ENCODE measurements at places on chromosomes 1 and 21.

GRCh38 chr1:111205714-111206050 is 5.2 kb upstream of the DENND2D start:
- DNase-seq, result no peak

GRCh38 chr1:194281376-194281775 is 1095.0 kb upstream of the B3GALT2 start:
- DNase-seq, result no peak

GRCh38 chr1:106836708-106837107 is 219.8 kb upstream of the PRMT6 start:
- DNase-seq, result no peak

DNA sequence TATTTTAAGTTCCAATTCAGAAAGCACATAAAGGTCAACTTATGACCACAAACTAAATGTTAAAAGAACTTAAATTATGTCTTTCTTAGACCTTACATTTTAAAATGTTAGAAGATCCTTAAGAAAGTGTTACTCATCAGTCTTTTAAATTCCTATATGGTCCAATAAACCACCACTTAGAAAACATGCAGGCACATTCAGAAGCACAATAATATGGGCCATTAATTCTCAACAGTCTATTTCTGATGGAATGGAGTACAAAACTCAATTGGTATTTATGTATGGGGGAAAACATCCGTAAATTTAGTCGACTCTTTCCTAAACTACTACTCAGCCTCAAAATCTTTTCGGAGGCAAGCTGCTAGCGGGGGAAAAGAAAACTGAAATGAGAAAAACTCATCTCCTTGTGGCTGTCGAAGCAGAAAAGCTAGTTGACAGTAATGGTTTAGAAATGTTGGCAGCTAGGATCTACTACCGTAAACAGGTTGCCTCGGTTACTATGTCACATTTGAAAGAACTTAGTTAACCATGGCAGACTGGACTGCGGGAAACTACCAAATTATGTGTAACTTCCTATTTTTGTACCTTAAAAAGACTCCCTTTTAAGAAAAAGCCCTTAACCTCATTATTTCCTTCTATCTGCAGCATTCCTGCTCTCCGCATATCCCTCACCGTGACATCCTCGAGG is 1.0 kb downstream of the TRMT1L start:
- no peak for DNase-seq

- no peak for DNase-seq
Observed at GRCh38 chr1:16007671-16008341, 3.8 kb downstream of the SRARP start.

DNA sequence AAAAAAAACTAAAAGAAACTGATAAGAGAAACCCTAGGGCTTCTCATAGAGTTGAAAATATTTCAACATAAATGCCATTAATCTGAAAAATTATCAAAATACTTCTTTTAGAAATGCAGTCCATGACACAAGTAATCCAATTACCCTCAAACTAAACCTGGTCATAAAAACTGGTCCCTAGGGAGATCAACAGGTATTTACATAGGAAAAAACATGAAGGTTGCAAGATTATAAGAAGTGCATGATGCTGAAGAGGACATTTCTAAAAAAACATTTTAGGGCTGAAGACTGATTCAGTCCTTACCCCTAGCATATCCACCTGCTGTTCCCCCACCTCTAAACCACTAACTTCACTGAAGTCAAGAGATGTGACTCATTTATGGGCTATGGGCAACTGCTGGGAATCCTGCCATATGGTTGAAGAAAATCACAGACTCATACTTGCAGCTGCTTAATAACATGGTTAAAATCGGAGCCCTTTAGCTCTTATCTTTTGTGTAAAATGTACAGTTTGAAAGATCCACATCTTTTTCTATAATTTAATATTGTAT is 131.0 kb upstream of the RUNX1 start:
- no peak for DNase-seq

DNA sequence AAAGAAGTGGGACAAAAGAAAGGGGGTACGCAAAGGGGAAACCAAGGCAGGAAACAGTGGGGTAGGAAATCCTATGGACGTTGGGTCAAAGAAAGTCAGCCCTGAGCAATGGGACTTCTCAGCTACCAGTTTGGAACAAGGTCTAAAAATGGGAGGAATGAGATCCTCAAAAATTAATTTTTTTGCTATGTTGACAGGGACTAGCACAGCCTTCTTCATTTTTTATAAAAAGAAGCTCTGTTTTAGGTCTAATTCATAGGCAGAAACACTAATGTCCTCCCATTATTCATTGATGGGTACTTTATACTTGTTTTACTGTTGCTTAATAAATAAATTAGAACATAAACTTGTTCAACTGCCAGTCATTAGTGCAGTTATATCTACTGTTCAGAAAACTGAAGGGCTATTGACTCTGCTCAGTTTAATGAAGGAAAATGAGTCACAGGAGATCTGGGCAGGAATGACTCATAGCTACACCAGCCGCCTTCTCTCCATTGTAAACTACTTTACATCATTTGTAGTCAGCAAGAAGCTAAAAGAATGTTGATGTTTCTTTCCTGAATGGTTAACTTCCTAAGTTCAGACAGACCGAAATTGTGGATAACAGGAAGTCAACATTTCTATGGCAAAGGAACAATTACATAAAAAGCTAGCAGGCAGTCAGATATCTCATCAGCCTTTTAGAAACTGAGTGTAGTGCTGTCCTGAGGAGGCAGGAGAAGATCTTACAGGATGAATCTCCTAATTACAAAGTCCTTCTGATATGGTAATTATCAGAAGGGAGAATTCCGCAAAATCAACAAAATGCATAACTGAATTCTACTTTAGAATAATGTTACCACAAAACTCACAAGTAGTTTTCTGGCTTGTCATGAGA is 356.4 kb upstream of the PKN2 start:
- no peak for DNase-seq

DNA sequence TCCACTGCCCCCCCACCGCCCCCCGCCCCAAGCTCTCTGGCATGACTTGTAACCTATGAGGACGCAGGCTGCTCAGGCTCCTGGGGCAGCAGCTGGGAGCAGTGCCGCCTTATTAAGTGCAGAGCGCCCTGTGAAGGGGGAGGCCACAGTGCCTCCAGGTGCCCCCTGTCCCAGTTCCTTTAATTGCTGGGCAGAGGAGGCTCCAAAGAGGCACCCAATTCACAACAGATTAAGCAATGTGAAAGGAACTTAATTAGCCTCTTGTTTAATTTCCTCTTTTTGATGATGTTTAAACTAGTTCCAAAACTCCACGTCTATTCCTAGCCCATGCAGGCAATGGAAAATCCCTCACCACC is 3.0 kb downstream of the RXFP4 start:
- no peak for DNase-seq

DNA sequence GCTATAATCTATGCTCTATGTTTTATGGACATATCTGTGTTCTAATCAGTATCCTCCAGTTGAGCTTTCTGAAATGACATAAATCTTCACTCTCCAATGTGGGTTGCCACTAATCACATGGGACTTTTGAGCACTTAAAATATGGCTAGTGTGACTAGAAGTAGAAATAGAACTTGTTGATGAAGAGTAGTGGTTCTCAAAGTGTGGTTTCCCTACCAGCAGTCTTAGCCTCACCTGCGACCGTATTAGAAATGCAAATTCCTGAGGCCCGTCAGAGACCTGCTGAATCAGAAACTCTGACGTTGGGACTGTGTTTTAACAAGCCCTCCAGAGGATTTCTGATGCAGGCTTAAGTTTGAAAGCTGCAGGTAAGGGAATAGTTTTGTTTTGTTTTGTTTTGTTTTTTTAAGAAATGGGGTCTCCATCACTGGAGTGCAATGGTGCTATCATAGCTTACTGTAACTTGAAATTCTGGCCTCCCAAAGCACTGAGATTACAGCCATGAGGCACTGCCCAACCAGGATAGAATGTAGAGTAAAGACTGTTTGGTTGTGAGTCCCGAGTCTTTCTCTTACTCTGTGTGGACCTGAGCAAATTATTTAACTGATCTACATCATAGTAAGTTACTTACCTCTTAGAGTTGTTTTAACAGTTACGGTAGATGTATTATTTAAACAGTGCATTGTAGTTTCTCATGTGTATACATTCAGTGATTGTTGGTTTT is 21.7 kb downstream of the GLRX2 start:
- no peak for DNase-seq

GRCh38 chr1:15788624-15789301 is 18.7 kb downstream of the UQCRHL start:
- DNase-seq, result no peak

DNA sequence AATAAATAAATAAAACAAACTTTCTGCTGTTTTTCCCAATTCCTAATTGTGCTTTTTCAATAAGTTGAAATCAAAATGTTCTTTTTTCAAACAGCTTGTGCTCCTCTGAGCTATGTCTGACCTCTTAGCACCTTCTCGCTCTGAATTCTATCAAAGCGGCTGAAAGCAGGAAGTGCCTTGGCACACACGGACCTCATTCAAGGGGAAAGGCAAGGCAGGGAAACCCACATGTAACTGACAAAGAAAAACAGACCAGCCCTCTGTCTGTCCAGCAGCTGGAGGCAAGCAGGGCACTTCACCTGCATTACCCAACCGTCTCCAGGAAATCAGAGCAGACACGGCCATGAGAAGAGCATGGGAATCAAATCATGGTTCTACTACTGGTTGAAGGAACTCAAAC is 56.7 kb downstream of the PLPP3 start:
- DNase-seq, result no peak

GRCh38 chr1:244097523-244098405 is 46.7 kb downstream of the ZBTB18 start:
- no peak for DNase-seq

DNA sequence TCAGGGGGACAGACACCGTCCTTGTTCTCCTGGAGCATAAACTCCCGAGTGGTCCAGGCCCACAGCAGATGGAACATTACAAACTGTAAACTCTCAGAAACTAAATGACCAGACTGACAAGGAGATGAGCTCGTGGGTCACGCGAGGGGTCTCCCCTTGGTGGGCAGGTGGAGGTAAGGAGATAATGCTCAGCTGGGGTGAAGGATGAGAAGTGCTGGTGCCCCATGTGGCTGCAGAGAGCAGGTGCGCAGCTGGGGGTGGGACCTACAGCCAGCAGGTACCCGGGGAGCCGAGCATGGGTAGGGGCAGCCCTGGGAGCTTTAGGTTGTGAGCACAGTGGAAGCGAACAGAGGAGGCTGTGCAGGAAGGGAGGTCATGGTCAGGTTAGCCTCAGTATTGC is 40.1 kb downstream of the AJAP1 start:
- no peak for DNase-seq

DNA sequence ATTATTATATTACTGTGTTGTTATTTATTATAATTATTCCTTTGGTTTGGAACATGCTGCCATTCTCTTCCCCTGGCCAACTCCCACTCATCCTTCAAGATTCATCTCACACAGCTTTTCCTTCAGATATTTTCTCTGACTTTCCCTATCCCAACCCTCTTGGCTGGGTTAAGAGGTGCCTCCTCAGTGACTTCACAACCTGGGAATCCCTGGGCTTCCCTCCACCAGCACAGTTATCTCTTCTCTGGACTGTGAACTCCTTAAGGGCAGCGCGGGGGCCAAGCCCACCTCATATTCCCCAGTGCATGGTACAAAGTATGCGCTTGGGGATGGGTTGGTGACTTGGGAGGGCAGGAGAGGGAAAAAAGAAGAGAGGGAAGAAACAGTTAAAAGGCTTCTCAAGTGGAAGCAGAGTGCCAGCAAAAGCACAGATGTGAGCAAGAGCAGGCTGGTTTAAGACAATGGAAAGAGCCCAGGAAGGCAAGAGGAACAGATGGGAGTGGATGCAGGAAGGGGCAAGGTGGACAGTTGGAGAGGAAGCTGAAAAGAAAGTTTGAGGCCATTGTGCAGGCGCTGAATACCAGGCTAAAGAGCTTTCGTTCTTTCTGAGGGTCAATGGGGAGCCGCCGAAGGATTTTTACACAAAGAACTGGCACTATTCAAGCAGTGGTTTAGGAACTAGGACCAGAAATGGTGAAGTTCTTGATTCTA is 132.3 kb downstream of the BEND5 start:
- no peak for DNase-seq

DNA sequence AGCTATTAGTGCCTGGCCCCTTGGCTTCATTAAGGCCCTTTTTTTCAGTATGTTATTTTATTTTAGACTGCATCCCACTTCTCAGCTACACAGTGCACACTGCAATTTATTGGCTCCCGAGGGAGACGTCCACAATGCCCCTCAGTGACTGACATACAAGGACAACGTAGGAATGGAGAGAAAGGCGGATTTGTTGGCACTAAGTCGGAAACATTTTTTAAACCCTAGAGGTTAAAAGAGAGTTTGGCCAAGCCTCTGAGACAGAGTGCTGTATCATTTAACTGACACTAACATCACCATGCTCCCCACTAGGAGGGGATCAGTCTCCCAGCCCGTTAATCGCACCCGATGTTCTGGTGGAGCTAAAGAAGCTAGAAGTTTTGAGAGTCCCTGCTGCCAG is 45.7 kb upstream of the FOXD3 start:
- no peak for DNase-seq

GRCh38 chr1:156081917-156082308 is 352 bp downstream of the MEX3A start:
- DNase-seq, result no peak

GRCh38 chr1:172581779-172582178 is 48.8 kb downstream of the SUCO start:
- no peak for DNase-seq

GRCh38 chr1:29259802-29260441 is 23.6 kb downstream of the PTPRU start:
- DNase-seq, result peak; percentile 17

- no peak for DNase-seq
Observed at GRCh38 chr1:10633416-10633815, 158.7 kb downstream of the PEX14 start.

DNA sequence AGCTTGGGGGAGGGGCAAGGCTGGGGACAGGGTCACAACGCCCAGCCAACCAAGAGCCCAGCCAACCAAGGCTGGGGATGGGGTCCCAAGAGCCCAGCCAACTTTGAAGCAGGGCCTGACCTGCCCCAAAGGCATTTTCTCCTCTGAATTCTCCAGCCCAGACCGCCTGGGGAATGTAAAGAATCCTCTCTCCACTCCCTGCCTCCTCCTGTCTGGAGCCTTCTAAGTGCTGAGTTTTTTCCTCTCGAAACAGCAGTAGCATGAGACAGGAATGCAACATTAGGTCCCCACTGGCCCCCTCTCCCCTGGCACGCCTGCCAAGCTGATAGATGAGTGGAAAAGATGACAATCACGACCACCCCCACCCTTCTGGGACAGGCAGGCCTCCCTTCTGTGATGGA is 17.0 kb downstream of the C1orf198 start:
- DNase-seq, result no peak

DNA sequence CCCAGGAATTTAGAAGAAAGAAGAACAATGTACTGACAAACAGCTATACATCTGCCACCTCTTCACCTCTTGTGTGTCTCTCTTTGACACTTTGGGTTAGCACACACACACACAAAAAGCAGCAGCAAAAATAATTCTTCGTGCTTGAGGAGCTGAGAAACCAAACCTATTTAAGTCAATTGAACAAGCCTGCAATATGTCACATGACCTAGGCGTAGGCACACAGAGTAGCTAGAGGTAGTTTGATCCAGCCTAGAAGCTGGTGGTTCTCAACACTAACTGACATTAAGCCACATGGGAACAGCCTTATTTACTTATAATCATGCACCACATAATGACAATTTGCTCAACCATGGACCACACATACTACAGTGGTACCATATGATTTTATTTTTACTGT is 32.3 kb downstream of the RRAGC start:
- DNase-seq, result no peak

Measured in activated CD8-positive, alpha-beta memory T cell treated with anti-CD3 and anti-CD28 coated beads for 1 hour (primary cell).